ENCODE measurements at places on chromosomes 1 and 21. TPM values are rescaled to one million over a fixed set of nuclear protein-coding genes. Genes with fewer than 3 reads are reported as not detected.

DNA sequence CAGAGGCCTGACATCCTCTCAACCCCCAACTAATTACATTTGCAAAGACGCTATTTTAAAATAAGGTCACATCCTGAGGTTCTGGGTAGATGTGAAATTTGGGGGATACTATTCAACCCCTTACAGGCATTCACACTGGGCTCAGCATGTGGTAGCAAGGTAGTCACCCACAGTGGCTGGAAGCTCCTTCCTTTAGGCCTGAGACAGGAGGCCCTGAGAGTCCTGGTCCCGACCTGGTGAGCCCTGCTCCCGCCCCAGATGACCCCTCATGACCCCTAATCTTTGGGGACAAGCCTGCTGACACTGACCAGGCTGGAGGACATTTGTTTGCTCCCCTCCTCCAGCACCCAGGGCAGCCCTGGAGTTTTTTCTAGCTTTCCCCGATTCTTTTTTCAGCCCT is 225.9 kb downstream of the DYRK1A start:
- no peaks in the 10 kb centered on the region for H3K27me3 ChIP-seq
- no peaks in the 10 kb centered on the region for H3K4me1 ChIP-seq
- no peak overlapping the region for H3K4me3 ChIP-seq
- no peaks in the 10 kb centered on the region for H3K36me3 ChIP-seq
- no peak for DNase-seq
- no peak overlapping the region for H3K27ac ChIP-seq

Gene UBL4B
- not detected for total RNA-seq

Gene OR2T11
- not detected for total RNA-seq

Gene KRTAP19-3
- not detected for total RNA-seq

Gene OR6K3
- not detected for total RNA-seq
